ENCODE measurements at places on chromosomes 3 and 15. TPM values are rescaled to one million over a fixed set of nuclear protein-coding genes. Genes with fewer than 3 reads are reported as not detected.

SLC25A20 gene
- total RNA-seq = 11.1 TPM

CCR5 gene
- not detected for total RNA-seq

ALDH1L1 gene
- total RNA-seq = 0.09 TPM

ANKRD63 gene
- 0.67 TPM for total RNA-seq

LRRC31 gene
- total RNA-seq = not detected

TEX264 gene
- total RNA-seq = 64.9 TPM

IL17RB gene
- total RNA-seq = 1.2 TPM

SPATA12 gene
- total RNA-seq = 0.41 TPM

GADL1 gene
- total RNA-seq = not detected

FAM81A gene
- total RNA-seq = 14.8 TPM

GOLGA8Q gene
- total RNA-seq = not detected

CHRD gene
- 0.15 TPM for total RNA-seq

ZPLD1 gene
- total RNA-seq = 0.05 TPM

RHOV gene
- 5.1 TPM for total RNA-seq

CRABP1 gene
- total RNA-seq = 1.2 TPM

PEX5L gene
- not detected for total RNA-seq

LMOD3 gene
- not detected for total RNA-seq

UTS2B gene
- total RNA-seq = 0.22 TPM

CBLB gene
- total RNA-seq = 14.3 TPM

VILL gene
- total RNA-seq = not detected

RLBP1 gene
- not detected for total RNA-seq

CHRNA5 gene
- total RNA-seq = 32.6 TPM

ITIH1 gene
- total RNA-seq = not detected

TEX55 gene
- total RNA-seq = not detected

ITGB5 gene
- 348 TPM for total RNA-seq

NAALADL2 gene
- not detected for total RNA-seq

ACKR2 gene
- total RNA-seq = not detected

PIF1 gene
- 21.5 TPM for total RNA-seq

CFAP92 gene
- total RNA-seq = not detected

LARP6 gene
- total RNA-seq = 74.0 TPM

HTR3E gene
- total RNA-seq = not detected

GOLGA6D gene
- not detected for total RNA-seq

SLCO3A1 gene
- 26.9 TPM for total RNA-seq

EIF4G1 gene
- total RNA-seq = 268 TPM

TRPM1 gene
- total RNA-seq = not detected

All from A549 treated with ZK216348 at 1 μM for 4 hours (cell line).